ENCODE measurements at places on chromosomes 2 and 18.

DNA sequence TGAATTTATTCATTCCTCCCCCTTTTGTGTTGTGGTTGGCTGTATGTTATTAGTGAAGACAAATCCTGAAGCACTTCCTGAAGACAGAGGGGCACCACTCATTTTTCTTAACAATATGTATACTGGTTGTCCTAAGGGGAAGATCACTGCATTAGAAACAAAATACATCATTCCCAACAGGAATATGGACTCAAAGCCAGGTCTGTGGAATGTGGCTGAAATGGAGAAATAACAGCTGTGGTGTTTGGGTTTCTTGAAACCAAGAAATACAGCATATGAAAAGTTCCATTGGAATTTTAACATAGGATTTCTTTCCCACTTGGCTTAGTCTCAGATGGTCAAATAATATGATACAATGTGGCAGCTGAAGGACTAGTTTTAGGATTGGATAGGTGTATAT, 267.6 kb downstream of the KCNE4 start:
- DNase-seq, result peak; percentile 65

DNA sequence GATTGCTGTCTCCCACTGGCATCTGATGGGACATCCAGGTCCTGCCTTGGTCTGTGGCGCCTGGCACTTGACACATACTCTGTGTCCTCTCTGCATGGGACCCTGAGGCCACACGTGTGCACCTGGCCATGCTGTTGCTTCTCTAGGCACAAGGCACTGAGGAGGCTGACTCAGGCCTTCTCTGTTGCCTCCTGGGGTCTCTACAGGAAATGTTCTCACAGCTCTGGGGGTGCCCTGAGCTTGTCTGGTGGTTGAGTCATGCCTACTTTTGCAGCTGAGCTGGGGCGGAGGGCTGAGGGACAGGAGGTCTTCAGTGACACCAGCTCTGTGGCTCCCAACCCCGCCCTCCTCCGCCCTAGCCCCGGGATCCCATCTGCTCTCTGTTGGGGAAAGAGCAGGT, 207.0 kb upstream of the HS6ST1 start:
- no peak for DNase-seq

- no peak for DNase-seq
Measured at GRCh38 chr2:188379748-188380147, 88.1 kb downstream of the GULP1 start.

- DNase-seq, result no peak
Measured at GRCh38 chr18:79634186-79634585, 45.4 kb upstream of the CTDP1 start.

GRCh38 chr2:70089220-70089982, 2.1 kb downstream of the PCBP1 start:
- DNase-seq, result no peak

GRCh38 chr18:12783524-12783923, 80.7 kb downstream of the PSMG2 start:
- no peak for DNase-seq

GRCh38 chr2:206112108-206112507, 26.1 kb upstream of the INO80D start:
- DNase-seq, result peak; percentile 5

DNA sequence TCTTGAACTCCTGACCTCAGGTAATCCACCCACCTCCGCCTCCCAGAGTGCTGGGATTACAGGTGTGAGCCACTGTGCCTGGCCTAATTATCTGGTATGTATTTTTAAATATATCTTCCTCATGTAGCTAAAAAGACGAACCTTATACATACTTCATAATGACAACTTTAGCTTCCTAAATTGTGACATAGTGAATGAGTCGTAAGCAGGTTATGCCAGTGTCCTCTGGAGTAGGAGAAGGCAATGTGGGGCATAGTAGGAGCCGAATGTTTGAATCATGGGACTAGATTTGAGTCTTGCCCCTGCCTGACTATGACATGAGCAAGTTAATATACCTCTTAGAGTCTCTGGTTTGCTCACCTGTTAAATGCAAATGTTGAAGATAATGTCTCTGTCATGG, 95.8 kb upstream of the FOSL2 start:
- peak; percentile 67 for DNase-seq

DNA sequence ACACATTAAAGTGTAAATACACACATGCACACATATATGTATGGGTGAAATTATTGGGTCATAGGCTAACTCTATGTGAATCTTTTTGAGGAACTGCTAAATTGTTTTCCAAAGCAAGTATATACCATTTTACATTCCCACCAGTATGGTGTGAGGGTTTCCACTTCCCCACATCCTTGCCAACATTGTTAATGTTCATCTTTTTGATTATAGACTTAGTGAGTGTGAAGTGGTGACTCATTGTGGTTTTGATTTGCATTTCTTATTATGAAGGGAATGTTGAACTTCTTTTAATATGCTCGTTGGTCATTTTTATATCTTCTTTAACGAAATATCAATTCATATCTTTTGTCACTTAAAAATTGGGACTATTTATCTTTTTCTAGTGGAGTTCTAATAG, 181.8 kb upstream of the GCFC2 start:
- DNase-seq, result no peak

GRCh38 chr18:13558124-13558523, 168.2 kb downstream of the FAM210A start:
- peak; percentile 49 for DNase-seq

All from AG10803 (cell line).